ENCODE measurements at places on chromosomes 2 and 18.

GRCh38 chr2:74017223-74017622 is 32.5 kb downstream of the TET3 start:
- no peak for DNase-seq

DNA sequence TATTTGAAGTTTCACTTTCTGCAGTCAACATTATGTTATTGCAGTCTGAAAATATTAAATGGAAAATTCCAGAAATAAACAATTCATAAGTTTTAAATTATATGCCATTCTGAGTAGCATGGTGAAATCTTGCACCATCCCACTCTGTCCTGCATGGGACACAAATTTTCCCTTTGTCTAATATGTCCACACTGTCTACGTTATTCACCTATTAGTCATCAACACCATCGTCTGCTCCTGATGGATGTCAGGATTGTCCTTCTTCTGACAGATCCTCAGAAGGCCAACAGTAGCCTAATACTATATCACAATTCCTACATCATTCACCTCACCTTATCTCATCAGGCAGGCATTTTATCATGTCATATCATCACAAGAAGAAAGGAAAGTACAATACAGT is 163.1 kb downstream of the TXNL1 start:
- DNase-seq = no peak

DNA sequence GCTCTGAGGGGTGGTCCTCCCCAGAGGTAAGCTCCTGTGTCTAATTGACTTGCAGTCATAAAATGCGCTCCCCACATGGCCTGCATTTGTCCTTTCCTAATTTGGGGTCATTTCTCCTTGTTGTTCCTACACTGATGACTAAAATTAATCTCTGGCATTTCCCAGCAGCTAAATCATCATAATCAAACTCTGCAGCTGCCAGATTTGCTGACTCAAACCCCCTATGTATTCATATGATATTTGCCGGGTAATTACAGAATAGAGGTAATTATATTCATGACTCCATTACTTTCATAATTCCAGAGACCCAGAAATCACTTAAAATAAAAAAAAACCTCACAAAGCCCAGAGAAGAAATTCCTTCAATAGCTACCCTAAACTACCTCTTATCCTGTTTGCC is 331.4 kb upstream of the KLHL29 start:
- DNase-seq = no peak

GRCh38 chr2:152042636-152043615 is 55.9 kb downstream of the CACNB4 start:
- peak; percentile 71 for DNase-seq

- DNase-seq = no peak
These were observed 234.5 kb downstream of the LDLRAD4 start for GRCh38 chr18:13452871-13453680.

GRCh38 chr2:96142217-96143113 is 2.8 kb downstream of the DUSP2 start:
- peak; percentile 78 for DNase-seq

GRCh38 chr18:45656194-45656770 is 41.0 kb downstream of the SLC14A2 start:
- no peak for DNase-seq

DNA sequence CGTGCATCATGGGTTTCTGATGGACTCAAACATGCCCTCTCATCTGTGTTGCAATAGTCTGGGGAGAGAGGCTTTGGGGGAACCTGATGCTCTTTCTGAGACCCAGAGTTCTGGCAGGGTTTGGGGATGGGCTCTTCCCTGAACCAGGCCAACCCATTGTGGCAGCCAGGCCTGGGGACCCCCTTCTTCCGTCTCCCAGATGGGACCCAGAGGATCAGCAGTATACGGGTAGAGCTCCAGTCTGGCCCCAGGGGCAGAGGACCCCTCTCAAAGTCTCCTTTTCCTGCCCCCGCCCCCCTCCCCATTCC is 333.7 kb downstream of the DYSF start:
- no peak for DNase-seq

DNA sequence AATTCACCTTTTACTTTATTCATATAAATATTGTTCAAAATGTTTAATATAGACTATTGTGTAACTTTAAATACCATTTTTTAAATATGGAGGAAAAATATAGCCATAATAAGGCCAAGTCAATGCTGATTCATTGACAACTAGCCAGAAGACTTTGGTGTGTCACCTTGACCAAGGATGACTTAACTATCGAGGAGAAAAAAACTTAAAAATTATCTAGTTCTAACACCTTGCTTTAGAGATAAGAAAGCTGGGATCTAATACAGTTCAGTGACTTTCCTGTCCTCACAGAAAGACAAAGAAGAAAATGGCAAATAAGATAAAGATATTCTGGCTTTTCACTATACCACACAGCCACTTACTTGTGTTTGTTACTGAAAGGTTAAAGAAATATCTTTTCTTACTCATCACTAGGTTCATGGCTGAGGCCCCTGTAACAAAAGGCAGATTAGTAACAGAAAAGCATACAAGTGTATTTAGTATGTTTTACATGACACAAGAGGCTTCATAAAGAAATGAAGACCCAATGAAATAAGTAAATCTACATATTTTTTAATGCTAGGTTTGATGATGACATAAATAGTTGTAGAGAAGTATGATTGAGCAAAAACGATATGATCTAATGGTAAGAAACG is 65.9 kb upstream of the LRRTM1 start:
- DNase-seq = no peak

- DNase-seq = no peak
These were observed 66.4 kb upstream of the NCK2 start for GRCh38 chr2:105678346-105678745.

GRCh38 chr2:221270806-221271205 is 301.3 kb downstream of the EPHA4 start:
- DNase-seq = no peak

GRCh38 chr2:37561615-37562569 is 109.5 kb downstream of the CDC42EP3 start:
- DNase-seq = no peak

- DNase-seq = no peak
These were observed 533.4 kb downstream of the ERBB4 start for GRCh38 chr2:212005085-212005671.

DNA sequence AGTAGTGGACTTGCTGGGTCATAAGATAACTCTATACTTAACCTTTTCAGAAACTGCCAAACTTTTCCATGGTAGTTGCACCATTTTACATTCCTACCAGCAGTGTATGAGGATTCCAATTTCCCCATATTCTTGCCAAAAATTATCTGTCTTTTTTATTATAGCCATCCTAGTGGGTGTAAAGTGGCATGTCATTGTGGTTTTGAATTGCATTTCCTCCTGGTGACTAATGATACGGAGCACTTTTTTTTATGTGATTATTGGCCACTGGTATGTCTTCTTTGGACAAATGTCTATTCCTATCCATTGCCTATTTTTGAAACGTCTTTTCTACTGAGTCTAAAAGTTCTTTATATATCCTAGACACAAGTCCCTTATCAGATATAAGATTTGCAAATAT is 44.3 kb downstream of the CACNB4 start:
- no peak for DNase-seq

- DNase-seq = no peak
These were observed 95.2 kb downstream of the LBH start for GRCh38 chr2:30326497-30326896.

GRCh38 chr2:159175927-159176326 is 110.6 kb downstream of the WDSUB1 start:
- no peak for DNase-seq

- DNase-seq = no peak
These were observed 31.1 kb downstream of the CTLA4 start for GRCh38 chr2:203898657-203899056.

DNA sequence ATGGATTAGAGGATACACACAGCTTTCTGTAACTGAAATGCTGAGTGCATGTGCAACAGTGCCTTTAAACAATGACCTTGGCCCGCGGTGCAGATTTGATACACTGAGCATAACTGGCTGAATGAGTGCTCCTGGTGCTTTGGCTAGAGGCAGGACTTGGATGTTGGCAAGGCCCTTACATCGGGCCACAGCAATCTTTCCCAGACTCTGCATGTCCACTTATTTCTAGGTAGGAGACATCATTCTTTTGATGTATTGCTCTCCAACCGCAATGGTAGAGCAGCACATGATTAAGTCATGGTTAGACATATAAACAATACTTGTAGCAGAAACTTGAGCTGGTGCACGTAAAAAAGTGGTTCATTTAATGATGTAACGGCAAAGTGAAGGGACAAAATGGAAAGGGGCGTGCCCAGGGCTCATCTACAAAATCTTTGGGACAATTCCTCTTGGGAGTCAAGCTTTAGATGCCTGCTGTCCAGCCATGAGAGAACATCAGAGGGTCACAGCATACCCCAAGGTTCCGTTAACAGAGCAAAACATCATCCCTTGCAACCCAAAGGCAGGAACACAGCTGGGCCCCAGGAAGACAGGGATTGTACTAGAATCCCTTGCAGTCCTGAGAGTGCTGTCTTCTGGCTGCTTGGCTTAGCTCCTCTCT is 43.4 kb downstream of the RAB31 start:
- no peak for DNase-seq

DNA sequence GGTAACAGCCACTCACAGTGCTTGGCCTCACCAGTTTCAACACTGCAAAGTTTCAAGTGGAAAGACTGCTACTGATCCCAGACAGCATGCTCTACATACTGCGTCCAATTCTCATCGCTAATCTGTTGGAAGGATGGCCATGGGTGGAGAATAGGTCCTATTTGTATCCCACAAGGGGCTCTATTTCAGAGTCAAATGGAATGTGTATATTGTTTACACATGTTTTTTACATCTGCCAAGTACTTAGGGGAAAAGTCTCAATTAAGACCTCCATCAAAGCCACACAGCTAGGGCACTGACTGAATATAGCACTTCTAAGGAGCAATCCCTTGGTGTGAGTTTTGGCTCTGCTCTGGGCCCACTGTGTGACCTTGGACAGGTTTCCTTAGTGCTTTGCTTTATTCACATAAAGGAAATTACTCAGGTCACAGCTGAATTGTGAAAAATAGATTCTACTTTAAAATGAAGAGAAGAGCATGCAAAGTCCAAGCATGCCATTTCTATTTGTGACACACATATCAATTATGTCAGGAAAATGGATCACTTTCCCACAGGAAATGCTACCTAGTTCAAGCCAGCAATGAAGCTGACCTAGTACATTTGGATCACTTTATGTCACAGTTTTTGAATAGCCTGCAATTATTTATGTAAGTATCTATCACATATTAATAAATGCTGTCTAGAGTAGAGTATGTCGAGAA is 112.9 kb upstream of the STK17B start:
- no peak for DNase-seq

- DNase-seq = no peak
These were observed 58.7 kb downstream of the TMEM18 start for GRCh38 chr2:618422-618990.

- DNase-seq = no peak
These were observed 728.4 kb downstream of the LRRTM4 start for GRCh38 chr2:76793647-76794334.

GRCh38 chr2:148981324-148981723 is 57.2 kb upstream of the LYPD6B start:
- no peak for DNase-seq

GRCh38 chr18:59837586-59837985 is 62.2 kb upstream of the PMAIP1 start:
- DNase-seq = peak; percentile 47

GRCh38 chr2:2188344-2188920 is 142.6 kb downstream of the MYT1L start:
- DNase-seq = no peak

GRCh38 chr18:44740000-44740399 is 59.3 kb downstream of the SETBP1 start:
- no peak for DNase-seq

- no peak for DNase-seq
These were observed 8.6 kb downstream of the ITGA4 start for GRCh38 chr2:181465676-181466375.

DNA sequence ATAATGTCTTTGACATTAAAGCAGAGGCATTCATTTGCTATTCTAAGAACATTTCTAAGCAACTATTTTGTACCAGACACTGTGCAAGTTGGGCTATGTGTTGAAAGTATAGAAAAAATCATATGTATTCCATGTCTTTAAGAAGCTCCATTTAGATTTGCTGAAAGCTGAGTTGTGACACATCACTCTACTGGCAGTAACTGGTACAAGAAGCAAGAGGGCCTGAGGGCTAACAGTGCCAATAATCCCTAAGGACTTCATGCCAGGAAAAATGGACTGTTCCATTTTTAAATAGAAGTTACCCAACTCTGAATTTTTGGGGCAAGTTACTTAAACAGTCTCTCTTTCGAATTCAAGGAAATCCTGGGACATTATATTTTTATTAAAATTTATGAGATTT is 178.7 kb downstream of the SRBD1 start:
- no peak for DNase-seq

- no peak for DNase-seq
These were observed 14.4 kb upstream of the KLHL30 start for GRCh38 chr2:238123991-238124470.

DNA sequence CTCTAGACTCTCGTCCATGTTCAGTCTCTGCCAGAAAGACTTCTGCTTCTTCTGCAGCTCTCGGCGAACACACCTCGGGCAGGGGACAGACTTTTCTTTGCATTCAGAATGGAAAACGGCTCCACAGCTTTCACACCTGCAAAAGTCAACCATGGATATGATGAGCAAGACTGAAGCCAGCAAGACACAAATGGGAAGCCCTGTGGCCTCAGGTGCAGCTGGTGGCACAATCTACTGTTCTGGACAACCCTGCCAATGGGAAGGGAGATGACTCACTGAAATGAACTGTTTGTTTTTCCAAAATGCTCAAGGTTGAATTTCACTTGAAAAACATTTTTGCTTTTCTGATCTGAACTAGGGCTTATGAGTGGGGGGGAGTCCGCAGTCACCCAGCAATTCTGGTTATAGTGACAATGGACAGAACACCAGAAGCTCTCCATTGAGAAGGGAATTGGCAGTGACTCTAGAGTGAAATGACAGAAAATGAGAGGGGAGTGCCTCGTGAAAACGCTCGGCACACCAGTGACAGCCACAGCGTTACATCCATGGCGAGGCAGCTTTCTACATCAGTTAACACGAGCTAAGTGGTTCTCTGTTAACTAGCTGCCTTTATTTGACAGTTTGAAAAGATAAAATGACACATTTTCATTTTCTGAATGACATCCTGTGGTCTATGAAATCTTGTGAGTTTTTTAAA is 58.8 kb upstream of the FZD5 start:
- DNase-seq = no peak

DNA sequence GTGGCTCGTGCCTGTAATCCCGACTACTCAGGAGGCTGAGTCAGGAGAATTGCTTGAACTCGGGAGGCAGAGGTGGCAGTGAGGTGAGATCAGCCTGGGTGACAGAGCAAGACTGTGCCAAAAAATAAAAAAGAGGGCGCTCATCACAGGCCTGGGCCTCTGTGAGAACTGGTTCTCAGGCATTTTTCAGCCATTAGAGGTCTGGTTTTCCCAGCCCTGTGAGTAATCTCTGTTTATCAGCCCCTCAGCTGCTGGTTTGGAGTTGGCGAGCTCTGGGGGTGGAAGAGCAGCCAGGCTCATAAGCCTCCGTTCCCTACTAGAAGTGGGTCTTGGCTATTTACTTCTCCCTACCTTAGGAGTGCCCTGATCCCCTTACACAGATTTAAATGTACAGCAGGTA is 53.1 kb downstream of the CHRNA1 start:
- DNase-seq = no peak

Data from CD4-positive, alpha-beta T cell treated with Interferon gamma for 1 hour (primary cell).